ENCODE measurements at places on chromosomes 5 and 9.

DNA sequence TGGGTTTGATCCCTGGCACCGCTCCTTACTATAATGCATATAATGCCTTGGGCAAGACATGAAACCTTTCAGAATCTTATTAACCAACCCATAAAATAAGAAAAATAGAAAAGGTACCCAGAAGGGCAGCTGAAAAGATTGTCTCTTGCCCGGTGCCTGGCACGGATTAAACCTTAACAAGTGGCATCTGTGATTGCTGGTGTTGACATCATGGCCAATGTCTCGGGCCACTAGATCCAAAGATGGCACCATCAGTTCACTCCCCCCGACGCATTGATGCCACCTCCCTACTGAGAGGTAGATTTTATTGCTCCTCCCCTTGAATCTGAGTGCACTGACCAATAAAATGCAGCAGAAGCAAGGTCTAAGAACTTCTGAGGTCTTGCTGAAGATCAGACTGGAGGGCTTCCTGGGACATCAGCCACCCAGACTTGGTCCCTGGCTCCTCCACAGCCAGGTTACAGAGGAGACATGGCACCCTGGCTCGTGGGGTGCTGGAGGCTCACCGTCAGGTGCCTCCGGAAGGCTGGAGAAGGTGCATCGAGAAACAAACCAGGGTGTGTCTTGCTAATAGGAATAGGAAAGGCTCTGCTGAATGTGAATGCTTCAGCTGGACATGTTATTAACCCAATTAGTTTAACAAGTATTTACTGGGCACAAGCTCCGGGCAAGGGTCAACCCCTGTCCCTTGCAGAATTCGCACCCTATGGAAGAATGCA lies 80.0 kb upstream of the COL5A1 start:
- no peak for DNase-seq

GRCh38 chr9:68560071-68560844 lies 19.6 kb upstream of the TMEM252 start:
- no peak for DNase-seq

DNA sequence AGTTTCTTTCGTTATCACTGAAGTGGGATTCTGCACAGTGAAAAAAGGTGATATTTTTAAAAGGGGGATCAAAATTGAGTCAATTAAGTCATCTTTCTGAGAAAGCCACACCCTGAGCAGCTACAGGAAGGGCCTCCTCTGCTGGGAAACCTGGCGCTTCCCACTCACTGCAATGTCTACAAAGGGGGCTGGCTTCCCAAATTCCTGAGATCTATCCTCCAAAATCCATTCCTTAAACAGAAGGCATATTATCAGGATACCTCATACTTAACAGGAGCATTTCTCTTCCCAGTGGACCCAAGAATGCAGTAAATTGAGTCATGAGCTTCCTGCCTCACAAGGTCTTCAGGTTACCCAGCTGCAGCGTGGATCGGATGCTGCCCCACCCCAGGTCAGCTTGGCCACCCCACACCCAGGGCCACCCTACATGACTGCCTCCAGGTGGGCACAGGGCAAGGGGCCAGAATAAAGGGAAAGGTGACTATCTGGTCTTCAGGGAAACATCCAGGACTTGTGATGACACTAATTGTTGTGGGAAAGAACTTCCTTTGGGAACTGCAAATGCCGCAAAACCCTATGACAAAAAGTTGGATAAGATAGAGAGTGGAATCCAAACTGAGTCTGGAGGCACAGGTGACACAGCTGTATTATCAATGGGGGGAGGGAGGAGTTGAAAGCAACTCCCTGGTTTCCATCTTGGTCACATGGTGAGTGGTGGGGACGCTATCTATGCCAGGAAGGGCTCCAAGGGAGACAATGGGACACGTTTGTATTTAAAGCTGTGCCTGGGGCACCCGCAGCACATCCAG lies 42.3 kb downstream of the ROR2 start:
- no peak for DNase-seq

- no peak for DNase-seq
These were observed 260.7 kb downstream of the ICE1 start for GRCh38 chr5:5683174-5683573.

DNA sequence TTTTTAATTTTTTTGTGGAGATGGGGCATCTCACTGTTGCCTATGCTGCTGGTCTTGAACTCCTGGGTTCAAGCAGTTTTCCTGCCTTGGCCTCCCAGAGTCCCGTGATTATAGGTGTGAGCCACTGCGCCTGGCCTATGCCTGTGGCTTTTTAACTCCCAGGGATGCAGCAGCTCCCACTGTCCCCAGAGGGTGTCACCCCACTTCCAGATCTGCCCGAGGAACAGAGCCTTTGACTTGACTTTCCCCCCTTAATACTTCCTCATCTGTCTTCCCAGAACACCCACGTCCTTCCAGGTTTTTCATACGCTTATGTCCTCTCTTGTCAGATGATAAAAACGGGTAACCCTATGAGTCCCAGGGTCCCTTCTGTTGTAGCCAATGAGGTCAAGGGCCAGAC lies 7.6 kb upstream of the PRRC2B start:
- no peak for DNase-seq

DNA sequence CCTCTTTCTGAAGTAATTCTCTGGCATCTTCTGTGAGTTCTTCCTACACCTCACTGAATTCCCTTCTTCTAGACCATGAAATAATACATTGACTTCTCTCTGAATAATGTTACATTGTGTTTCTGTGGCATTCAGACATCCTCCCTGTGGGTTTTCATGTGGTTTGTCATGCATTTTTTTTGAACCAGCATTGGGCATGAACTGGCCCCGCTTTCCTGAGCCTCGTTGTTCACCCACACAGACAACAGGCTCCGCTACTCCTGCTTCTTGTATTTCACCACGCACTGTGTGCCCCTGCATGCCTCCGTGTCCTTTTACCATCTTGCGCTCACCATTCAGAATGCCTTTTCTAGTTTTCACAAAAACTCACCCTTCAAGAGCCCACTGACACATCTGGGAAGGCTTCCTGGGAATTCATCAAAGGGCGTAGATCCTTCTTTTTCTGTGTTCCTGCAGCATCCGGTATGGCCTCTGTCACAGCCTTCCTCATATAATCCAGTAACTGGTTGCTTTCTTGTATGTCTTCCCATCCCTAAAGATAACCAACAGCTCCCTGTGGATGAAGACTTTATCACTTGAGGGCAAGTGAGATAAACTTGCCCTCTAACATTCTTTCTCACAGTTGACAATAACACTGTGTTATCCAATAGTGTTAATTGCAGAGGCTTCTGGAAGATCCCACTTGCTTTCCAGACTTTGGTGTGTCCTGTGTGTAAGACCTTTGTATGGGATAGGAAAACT lies 51.5 kb upstream of the ADAMTSL1 start:
- no peak for DNase-seq

DNA sequence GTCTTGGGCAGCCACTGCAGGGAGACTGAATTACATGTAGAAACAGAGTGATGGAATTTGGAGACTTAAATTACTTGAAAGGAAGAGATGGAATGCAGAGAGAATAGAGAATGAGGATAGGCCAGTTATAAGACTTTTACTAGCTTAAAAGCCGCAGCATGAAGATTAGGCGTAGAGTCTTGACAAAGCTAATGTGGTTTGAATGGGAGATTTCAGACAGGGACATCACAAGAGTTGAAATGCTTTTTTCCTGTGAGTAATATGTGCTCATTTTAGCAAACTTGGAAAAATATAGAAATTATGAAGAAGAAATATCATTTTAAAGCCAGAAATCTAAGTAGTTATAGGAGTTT lies 7.5 kb downstream of the CENPP start:
- no peak for DNase-seq

- DNase-seq = no peak
These were observed 326.5 kb downstream of the CAAP1 start for GRCh38 chr9:26566141-26566540.

GRCh38 chr5:136619556-136619955 lies 254.2 kb upstream of the TRPC7 start:
- no peak for DNase-seq

- no peak for DNase-seq
These were observed 54.9 kb downstream of the USP20 start for GRCh38 chr9:129889941-129890717.

GRCh38 chr5:13218518-13218917 lies 726.0 kb downstream of the DNAH5 start:
- no peak for DNase-seq

DNA sequence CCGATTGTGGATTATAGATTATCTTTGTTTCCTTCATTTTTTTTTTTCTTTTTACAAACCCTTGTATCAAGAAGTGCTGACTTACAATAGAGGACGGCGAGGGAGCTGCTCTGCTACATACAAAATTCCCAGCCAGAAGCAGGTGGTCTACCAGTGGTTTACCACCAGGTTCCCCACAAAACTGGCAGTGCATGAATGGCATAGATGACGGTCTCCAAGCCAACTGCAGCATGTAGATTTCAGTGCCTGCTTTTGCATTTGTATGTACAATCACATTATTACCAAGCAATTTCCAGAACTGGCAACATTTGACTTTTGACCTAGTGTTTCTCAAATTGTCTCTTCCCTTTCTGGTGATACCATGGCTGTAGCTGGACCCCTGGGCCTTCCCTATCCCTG lies 84.0 kb downstream of the ACER2 start:
- no peak for DNase-seq

DNA sequence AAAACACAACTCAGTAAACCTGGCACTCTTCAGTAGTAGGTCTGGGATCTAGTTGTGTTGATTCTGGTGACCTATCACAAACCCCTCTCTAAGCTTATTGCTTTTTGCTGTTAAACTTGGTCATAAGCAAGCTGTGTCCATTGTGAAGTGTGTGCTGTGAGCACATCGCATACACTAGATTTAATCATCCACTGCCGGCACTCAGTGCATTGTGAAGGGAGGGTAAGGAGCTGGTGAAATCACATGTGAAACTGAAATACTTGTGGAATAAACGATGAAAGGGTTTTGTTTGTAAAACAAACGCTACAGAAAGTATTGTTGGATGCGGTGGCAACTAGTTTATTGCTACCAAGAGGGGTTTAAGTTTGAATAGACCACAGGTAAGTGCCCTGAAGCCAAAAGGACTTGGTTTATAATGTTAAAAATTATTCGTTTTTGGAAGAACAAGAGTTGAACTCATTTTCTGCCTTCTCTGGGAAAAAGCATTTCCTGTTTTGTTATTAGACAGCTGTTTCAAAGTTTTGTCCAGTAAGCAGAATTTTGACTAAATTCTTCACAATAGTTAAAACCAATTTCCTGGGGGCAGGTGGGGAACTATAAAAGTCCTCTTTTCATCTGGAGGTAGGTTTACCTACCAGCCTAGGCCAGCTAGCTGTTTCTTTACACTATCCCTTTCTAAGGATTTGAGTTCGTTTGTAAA lies 24.6 kb downstream of the TJP2 start:
- no peak for DNase-seq

GRCh38 chr9:100600521-100601079 lies 22.7 kb downstream of the CAVIN4 start:
- no peak for DNase-seq

DNA sequence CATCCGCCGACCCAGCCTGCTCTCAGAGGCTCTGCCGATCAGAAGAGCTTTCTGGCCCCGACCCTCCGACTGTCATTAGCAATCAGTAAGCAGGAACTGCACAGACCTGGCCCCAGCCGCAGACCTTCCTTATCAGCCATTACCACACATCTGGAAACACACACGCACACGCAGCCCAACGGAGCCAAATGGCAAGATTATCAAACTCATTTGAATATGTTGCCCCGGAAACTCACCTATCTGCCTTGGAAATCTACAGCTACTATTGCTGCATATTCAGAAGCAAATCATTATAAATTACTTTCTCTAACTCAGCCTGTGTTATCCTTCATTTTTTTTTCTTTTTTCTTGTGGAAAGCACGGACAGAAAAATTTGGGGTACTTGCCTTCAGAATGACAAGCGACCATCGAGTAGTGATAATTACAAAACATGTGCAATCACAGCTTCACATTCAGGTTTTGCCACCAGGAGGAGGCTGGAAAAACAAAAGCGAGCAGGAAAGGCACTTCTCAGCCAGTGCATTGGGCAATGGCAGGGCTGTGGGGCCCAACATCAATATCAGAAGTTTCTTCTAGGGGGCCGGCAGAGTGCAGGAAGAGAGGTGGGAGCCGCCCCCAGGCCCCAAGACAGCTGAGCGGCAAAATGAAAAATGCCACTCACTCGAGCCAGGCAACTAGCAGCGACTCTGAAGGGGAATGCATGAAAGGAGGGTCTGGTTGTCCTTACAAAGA lies 122.3 kb downstream of the VAV2 start:
- no peak for DNase-seq

DNA sequence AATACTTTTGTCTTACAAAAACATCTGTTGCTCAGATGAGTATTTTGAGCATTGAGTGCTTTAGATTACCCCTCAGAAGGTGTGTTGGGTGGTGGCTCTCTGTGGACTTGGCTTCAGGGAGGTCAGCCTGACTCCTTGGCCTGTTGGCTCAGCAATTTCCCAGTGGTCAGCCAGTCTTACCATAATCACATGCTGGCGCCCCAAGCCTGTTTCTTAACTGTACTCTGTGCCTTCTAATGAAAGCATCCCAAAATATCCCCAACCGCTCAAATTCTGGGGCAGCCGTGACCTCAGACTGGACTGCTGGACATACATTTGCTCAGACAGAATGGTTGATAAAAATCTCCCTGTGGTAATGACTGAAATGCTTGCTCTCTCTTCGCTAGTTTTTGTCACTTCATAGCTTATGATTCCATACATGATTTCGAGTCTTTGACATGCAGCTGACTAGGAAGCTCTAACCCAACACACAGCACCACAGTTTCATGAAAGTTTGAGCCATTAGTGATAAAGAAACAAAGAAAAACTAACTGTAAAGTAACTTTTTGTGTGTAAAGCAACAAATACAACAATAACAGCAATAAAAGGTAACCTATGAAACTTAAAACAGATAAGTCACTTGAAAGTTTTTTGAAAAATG lies 562.2 kb upstream of the MEF2C start:
- DNase-seq = no peak

Data from neuronal stem cell (in vitro differentiated cells).